ENCODE measurements at places on chromosomes 3 and 15. TPM values are rescaled to one million over a fixed set of nuclear protein-coding genes. Genes with fewer than 3 reads are reported as not detected.

DNA sequence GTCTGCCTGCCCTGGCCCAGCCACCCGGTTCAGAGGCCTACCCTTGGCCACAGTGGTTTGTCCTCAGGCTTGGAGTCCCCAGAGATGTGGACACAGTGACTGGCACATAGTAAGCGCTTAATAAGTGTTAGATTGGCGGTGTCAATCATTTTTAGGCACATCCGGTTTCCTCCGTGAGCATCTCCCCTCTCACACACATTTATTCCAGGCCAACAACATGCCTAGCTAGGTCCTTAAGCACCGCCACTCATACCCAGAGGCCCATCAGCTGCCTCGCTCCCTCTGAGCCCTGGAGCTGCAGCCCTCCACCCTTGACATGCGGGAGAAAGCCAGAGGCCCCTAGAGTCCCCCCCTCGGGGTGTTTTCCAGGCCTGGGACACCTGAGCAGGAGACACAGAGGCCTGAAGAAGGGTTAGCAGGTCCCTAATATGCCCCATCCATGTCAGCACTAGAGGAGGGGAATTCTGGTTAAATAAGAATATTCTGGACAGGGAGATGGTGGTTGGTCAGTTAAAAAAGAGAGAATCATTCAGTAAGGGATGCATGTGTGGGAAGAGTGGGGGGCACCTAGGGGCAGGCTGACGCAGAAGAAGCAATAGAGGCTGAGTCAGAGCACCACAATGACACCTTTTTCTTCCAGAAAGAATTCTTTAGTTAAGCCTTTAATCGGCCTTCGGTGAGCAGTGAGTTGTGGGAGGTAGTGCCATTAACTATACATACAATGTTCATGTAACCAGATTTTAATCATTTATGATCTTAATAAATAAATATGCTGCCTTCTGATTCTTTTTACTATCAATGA is 22.3 kb downstream of the NR2F2 start:
- no peak for DNase-seq

GRCh38 chr15:51260202-51260601 is 78.2 kb downstream of the CYP19A1 start:
- no peak for DNase-seq

DNA sequence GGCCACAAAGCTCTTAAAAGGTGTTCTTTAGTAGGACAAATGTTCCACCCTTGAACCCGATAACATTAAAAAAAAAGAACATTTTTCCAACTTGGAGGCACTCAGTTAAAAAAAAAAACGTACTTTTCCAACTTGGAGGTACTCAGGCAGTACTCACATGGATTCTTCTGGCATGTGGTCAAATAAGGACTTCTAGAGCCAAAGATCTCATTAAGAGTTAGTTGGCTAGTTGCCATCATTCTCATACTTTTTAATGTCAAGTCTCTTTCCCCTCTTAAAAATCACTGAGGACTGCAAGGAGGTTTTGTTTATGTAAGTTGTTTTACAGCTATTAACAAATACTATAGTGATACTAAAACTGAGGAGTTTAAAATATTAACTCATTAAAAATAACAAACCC is 101.0 kb downstream of the CADPS start:
- no peak for DNase-seq

GRCh38 chr3:15638891-15639262 is 37.3 kb downstream of the BTD start:
- DNase-seq: no peak

- DNase-seq: no peak
These were observed 25.6 kb upstream of the ACAP2 start for GRCh38 chr3:195468391-195468776.

DNA sequence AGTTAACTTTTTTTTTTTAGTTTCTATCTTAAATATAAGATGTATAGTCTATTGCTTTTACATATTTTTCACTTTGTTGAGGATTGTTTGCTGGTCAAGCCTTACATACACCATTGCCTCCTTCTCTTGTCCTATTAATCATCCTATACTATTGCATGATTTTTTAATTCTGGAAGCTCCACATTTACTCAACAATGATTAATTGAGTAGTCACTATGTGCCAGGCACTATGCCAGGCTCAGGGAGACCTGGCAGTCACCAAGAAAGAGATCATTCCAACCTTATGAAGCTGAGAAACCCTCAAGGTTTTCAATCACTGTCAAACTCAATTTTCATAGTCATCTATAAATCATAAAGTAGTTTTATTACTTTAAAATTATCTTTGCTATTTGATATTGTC is 626.2 kb downstream of the IGSF11 start:
- DNase-seq: no peak

DNA sequence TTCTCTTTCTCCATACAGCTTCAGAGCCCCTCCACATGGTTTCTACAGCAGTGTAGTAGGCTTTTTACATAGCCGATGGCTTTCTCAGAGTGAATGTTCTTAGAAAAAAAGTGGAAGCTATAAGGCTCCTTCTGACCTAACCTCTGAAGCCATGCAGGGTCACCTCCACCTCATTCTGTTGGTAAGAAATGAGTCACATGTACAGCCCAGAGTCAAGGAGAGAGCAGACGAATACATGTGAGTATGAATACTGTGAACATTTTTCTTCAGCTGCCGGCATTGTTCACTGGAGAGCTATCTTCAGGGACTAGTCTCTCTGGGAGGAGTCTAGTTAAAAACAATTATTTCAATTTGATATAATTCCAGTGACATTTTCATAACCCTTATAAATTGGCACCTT is 68.2 kb upstream of the THRB start:
- DNase-seq: no peak

GRCh38 chr3:45104715-45105711 is 41.2 kb downstream of the CDCP1 start:
- no peak for DNase-seq

DNA sequence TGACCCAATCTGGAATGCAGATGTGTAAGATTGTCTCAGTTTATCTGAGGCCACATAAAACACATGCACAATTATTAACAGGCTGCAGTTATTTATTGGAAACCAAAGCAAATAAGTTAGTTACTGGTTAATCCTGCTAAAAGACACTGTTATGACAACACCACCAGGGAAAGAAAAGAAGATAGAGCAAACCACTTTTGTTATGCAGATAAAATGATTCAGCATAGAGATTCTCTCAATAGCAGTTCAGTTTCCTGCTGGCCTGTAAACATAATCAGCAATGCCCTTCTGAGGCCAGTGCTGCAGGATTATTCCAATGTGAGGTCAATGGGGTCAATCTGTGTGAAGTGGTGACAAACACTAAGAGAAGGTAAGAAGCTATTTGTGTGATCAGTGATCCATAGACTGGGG is 244.4 kb downstream of the ZBTB20 start:
- no peak for DNase-seq

GRCh38 chr15:65211482-65211982 is 259 bp upstream of the CILP start:
- peak; percentile 86 for DNase-seq

GRCh38 chr15:60648928-60649679 is 170.2 kb upstream of the ICE2 start:
- DNase-seq: no peak

DNA sequence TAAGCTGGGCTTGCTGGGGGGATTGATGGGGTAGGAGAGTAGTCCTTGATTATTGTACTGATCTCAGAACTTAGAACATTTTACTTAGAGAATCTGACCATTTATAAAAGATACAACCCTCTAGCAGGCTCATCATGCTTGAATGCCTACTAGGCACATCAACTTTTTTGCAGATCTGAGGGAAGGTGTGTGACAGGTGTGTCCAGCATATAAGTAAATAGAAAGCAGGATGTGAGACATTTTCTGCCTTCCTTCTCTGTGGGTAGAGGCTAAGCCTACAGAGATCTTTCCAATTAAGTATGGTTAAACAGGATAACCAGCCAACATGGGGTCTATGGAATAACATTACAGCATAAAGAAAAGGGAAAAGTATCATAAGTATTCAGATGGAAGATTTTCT is 159.1 kb downstream of the AKAP13 start:
- no peak for DNase-seq

DNA sequence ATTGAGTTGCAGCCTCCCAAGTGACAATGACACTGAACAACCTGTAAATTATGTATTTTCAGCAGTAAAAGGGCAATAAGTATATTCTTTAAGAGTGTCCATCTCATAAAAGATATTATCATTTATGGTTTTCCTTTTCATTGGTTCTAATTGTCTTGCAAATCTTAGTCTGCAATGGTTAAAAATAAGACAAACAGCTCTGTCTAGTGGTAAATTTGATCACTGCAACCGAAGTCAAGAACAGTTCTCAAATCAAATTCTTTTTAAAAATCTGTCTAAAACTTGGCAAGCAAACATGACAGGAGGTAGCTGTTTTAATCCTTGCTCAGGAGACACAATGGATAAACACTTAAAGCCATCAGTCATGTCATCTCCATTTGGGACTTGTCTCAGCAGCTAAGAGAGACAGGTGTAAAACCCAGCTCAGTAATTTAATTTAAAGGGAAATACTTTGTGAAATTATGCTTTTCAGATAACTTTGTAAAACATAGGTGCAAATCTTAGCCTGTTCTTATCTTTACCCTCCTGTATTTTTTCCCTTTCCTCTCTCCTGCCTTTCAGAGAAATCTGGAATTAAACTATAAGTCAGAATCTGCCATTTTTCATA is 150.3 kb upstream of the ARHGEF26 start:
- DNase-seq: no peak

DNA sequence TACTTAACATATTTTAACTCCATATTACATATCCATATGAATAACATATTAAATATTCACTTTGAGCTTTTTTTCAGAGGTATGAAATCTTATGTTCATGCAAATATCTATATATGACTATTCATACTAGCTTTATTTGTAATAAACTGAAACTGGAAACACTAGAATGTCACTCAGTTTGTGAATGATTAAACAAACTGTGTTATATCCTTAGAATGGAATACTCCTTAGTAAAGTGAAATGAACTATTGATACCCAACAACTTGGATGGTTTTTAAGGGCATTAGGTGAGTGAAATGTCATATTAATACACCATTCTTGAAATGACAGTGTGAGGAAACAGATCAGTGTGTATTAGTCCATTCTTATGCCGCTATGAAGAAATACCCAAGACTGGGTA is 45.4 kb downstream of the ARHGAP11B start:
- DNase-seq: no peak

GP5 gene
- total RNA-seq: not detected

HESX1 gene
- 0.46 TPM for total RNA-seq

KBTBD8 gene
- total RNA-seq: 6.1 TPM

MOBP gene
- total RNA-seq: not detected

EIF4E3 gene
- total RNA-seq: 51.0 TPM

CACNA1D gene
- total RNA-seq: not detected

CERS3 gene
- not detected for total RNA-seq

RPL4 gene
- 2,180 TPM for total RNA-seq
